ENCODE measurements at places on chromosomes 6 and 20.

GRCh38 chr6:169341706-169342105 is 88.1 kb upstream of the THBS2 start:
- DNase-seq: no peak

- DNase-seq: no peak
Observed at GRCh38 chr20:17647391-17648314, 34.4 kb downstream of the RRBP1 start.

GRCh38 chr6:96899451-96899998 is 1.8 kb upstream of the NDUFAF4 start:
- DNase-seq: no peak

DNA sequence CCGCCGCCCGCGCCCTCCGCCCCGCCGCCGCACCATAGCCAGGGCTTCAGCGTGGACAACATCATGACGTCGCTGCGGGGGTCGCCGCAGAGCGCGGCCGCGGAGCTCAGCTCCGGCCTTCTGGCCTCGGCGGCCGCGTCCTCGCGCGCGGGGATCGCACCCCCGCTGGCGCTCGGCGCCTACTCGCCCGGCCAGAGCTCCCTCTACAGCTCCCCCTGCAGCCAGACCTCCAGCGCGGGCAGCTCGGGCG is 1.5 kb downstream of the FOXC1 start:
- DNase-seq: peak; percentile 37

DNA sequence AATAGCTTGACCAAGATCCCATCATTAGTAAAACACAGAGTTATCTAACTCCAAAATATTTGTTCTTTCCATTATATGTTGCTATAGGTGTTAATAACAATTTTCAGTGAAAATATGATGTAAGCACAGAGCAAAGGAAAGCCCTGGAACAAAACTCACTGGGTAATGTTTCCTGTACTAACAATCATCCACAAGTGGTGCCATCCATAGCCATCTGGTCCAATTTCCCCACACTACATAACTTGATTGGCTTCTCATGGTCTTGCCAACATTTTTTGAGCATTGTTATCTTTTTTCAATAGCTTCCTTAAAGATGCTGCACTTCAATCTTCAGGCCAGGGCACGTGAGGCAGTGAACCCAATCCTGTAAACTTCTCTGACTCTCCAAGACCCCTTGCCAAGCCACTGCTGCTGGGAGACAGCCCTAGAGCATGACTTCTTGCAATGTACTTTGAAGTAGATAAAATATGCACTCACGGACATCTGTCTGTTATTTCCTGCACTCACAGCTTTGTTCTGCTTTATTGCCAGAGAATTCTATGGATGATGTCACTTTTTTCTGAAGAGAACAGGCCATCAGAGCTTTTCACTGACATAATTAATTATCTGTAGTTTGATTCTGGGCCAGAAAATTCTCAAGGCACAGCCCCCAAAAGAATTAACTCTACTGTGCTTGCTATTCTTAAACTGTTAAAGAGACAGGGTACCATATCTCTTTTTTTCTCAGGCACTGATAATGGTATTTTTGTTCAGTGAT is 97.5 kb upstream of the TMEM30A start:
- DNase-seq: no peak

- DNase-seq: no peak
Observed at GRCh38 chr20:4870906-4871305, 130.4 kb downstream of the SLC23A2 start.

DNA sequence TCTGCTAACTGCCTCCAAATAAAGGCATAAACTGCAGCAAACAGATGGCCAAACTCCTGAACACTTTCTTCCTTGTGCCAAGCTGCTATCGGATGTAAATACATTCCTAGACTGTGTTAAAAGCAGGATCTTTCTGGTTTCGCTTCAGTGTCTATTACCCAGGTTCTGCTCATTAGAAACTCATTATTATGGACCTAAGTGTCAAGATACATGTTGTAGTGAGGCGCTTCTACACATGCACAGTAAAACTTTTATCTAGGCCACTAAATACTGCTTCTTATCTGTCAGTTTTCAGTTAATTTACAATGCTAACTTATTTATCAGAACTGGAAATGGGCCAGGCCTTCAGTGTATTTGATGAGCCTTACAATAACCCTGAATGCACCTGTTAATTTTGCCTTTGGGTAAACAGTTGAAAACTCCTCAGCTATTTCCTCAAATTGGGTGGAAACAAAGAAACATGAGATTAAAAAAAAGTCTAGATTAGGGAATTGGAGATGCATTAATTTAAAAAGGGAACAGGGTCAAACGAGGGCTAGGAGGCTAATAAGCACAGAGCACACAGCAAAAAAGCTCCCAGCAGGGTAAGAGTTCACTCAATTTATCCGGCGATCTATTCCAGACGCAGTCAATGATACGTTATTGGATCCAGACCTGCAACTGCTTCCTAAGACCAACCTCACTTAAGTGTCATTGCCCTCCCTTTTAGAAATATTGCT is 240.6 kb downstream of the FOXC1 start:
- no peak for DNase-seq

GRCh38 chr6:49913636-49914375 is 47.5 kb upstream of the CRISP1 start:
- peak; percentile 89 for DNase-seq

- DNase-seq: no peak
Observed at GRCh38 chr6:105429676-105430075, 26.8 kb upstream of the PREP start.

- no peak for DNase-seq
Observed at GRCh38 chr6:30113003-30113759, at the start of gene TRIM31. TSS of gene TRIM31 (minus strand) at chr6:30113090. CDS start at chr6:30112805, 285 bp downstream.

GRCh38 chr6:170263410-170263809 is 27.5 kb downstream of the DLL1 start:
- no peak for DNase-seq

GRCh38 chr6:12348530-12349511 is 58.7 kb downstream of the EDN1 start:
- no peak for DNase-seq

DNA sequence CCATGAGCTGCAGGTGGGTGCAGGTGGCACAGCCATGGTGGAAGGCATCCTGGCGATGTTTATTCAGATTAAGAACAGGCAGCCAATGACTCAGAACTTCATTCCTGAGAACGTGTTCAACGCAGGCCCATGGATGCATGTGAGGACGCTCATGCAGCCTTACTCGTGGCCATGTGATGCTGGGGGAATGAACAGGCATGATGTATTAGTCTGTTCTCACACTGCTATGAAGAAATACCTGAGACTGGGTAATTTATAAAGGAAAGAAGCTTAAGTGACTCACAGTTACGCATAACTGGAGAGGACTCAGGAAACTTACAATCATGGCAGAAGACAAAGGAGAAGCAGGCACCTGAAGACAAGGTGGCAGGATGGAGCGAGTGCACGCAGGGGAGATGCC is 146.6 kb downstream of the RNASET2 start:
- DNase-seq: no peak

DNA sequence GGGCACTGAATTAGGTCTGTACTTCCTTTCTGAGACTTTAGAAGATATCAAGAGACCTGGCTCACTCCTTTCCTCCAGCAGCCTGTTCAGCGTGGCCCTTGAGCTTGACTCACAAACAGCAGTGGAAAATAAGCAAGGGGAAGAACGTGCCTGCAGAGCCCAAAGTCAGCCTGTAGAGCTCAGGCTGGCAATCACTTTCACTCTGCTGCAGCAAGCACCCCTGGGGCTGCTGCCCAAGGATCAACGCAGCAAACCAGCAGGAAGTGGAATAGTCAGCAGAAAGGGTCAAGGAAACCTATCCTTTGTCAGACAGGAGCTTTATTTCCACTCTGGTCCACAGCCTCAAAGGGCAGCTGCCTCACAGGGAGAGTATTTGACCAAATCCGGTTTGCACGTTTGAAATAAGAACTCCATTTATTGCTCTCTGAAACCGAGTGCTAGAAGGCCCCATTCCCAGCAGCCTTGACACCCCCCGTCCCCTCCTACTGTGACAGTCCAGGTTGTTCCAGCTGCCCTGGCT is 77.4 kb downstream of the PRDM1 start:
- DNase-seq: no peak

- DNase-seq: peak; percentile 78
Observed at GRCh38 chr6:5143634-5144311, 58.6 kb downstream of the PPP1R3G start.

DNA sequence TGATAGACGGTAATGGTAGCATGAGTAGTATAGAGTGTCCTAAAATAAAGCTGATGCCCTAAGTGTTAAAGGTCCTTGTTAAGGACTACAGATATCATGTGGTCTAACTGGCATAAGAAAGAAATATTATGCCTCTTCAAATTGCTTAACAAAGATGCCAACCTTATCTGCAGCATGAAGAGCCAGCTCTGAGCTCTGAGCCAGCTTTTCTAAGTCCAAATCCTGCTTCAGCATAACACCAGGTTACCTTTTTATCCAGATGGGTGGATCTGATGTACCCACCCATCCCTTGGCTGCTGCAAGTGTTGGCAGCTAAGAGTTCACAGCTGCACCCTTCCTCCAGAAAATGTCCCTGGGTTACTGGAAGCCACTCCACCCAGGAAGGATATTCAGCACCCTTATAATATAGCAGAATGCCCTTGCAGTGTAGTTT is 83.8 kb downstream of the TENT5A start:
- DNase-seq: no peak
